ENCODE measurements at places on chromosomes 3 and 15. TPM values are rescaled to one million over a fixed set of nuclear protein-coding genes. Genes with fewer than 3 reads are reported as not detected.

DNA sequence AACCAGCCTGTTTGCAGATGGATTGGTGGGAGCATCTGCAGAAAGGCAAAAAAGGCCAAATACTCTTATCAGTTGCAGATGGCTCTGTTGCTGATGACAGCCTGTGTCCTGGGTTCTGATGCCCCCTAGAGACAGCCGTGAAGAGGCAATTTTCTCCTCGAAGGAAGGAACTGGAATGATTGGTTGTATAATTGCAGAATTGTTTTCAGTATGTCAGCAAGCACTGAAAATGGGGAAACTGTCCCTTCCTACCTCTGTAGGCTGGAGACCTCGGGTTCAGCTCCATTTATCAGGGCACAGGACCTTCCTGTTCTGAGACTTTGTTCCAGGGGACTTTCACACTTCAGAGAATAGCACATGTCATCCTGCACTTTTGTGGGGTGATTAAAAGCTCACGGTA, 103.0 kb downstream of the PGPEP1L start:
- H3K27ac ChIP-seq, result no peak overlapping the region
- peaks cover 13% of the 10 kb centered on the region for H3K4me1 ChIP-seq
- H3K27me3 ChIP-seq, result no peaks in the 10 kb centered on the region
- DNase-seq, result peak; percentile 85

The TMEM266 gene
- total RNA-seq, result 3.4 TPM

DNA sequence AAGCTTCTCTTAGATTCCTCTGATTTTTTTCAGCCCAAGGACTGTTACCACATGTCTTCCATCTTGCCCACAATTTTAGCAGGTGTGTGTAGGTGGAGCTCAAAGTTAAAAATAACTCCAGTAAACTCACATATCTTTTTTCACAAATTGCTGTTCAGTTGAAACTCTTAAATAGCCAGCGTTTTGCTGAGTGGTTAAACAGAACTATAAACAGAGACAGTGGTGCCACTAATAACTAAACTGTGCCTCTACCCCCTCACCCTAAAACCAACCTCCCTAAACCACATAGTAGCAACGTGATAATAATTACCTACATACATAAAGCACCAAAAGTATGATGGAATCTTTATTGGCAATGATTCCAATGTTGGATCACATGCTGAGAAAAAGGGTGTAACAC, 525.1 kb downstream of the PDCD6IP start:
- DNase-seq, result no peak
- no peaks in the 10 kb centered on the region for H3K27me3 ChIP-seq
- no peaks in the 10 kb centered on the region for H3K36me3 ChIP-seq
- H3K4me1 ChIP-seq, result no peaks in the 10 kb centered on the region
- no peak overlapping the region for H3K4me3 ChIP-seq

DNA sequence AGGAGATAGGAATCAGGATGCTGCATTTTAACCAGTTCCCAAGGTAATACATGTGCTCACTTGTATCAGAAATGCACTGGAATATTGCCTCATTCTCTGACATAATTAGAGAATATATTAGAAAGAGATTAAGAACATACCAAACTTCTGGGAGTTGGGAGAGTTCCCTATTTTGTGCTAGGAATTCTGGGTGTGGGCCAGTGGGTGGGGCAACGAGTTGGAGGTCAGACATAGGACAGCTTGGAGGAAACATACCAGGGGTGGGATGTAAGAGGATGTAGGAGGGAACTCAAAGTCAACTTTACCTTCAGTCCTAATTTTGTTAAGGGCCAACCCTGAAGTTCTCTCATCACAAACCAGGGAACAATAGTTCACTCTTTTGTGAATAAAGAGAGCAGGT, 83.6 kb downstream of the SLC7A14 start:
- H3K36me3 ChIP-seq, result no peaks in the 10 kb centered on the region
- no peak for DNase-seq
- no peaks in the 10 kb centered on the region for H3K27me3 ChIP-seq
- no peak overlapping the region for H3K4me3 ChIP-seq
- no peaks in the 10 kb centered on the region for H3K4me1 ChIP-seq

DNA sequence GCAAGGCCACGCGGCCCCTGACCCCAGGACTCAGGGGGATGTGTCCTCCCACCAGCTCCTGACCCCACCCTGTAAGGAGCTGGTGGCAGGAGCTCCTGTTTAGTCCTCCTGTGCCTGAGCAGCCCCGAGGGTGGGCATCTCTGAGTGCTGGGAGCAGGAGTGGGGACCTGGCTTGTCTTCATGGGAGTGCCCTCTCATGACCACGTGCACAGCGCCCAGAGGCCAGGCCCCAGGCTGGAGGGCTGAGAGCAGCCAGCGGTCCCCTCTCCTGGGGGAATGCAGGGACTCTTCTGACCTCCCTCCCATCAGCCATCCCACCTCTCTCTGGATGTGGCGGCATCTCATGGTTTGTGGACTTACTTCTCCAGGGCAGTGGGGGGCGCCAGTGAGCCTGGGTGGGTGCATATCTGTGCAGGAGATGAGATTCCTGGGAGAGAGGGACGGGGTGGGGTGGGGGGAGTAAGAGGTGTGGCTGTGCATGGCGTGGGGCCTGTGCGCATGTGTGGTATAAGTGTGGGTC, 205.6 kb downstream of the TBC1D2B start:
- peaks cover 40% of the 10 kb centered on the region for H3K4me1 ChIP-seq
- H3K27ac ChIP-seq, result no peak overlapping the region
- H3K27me3 ChIP-seq, result no peaks in the 10 kb centered on the region

DNA sequence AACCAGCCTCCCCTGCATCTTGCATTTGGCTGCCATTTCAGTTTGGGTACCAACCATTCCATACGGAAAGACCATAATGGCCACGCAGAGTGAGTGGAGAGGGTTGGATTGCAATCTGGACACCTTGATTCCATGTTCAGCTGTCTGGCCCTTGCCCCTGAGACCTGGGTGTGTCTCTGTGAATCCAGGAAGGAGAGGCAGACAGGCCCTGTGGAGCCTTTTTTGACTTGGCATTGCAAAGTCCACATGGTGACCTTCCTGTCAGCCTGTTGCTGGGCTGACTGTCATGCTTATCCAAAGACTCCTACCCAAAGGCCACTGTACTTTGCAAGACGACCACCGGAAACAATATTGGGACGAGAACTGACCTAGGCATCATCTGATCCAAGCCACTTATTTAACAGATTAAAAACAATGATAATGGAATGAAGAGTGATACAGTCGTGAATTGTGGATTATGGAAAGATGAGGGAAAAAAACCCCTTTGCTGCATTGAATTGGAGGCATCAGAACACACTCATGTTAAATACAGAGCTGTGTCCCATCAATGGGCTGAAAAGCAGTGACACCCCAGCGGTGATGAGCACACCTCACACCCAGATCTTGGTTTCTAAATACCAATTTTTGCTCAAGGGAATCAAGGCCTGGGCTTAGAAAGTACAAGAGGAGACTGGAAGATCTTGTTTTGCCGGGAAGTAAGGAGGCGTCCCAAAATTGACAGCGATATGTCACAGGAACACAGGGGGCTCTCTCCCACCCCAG, 86.0 kb downstream of the LRRK1 start:
- no peak for DNase-seq
- H3K4me1 ChIP-seq, result peaks cover 18% of the 10 kb centered on the region
- H3K4me3 ChIP-seq, result no peak overlapping the region
- H3K36me3 ChIP-seq, result no peaks in the 10 kb centered on the region

All from spinal cord (tissue), 10 donors.